ENCODE measurements at places on chromosomes 2 and 18. TPM values are rescaled to one million over a fixed set of nuclear protein-coding genes. Genes with fewer than 3 reads are reported as not detected.

Gene WNT10A
- 1.9 TPM for total RNA-seq

Gene CCT4
- total RNA-seq: 69.6 TPM

Gene SPP2
- total RNA-seq: not detected

Gene ZNF397
- total RNA-seq: 18.0 TPM

Gene MATN3
- 0.15 TPM for total RNA-seq

Gene NTSR2
- total RNA-seq: not detected

Gene GKN1
- total RNA-seq: not detected

All from left colon (tissue), 2 donors.